Dermis microvascular lymphatic vessel endothelial cell (primary cell): ENCODE measurements at places on chromosomes 11 and 22.

DNA sequence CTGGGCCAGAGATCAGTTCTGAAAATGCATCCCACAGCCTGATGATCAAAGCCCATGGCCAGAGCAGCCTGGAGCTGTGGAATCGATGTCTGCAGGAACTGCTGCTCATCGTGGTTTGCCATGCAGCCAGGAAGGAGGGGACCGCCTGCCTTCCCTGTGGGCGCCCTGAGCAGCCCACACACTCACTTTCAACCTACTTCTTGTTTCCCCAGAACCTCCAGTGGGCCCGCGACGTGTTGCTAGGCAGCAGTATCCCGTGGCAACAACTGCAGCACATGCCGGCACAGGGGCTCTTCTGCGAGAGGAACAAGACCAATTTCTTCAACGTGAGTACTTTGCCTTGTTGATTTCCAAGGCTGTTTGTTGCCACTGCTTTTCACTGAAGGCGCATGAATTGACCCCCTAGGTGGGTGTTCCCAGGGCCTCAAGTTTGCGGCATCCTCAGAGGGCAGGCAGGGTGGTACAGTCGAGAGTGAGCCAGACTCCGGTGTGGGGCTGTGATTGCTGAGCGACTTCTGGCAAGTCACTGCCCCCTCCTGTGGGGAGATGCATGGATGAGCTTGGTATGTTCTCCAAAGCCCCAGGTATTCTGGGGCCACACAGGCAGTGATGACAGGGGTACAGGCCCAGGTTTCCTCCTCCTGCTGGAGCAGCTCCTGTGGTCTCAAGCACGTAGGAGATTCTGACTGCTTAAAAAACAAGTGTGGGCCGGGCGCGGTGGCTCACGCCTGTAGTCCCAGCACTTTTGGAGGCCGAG, 47.0 kb upstream of the SUSD2 start:
- DNase-seq: no peak

GRCh38 chr11:111623527-111624030, 21.3 kb downstream of the SIK2 start:
- DNase-seq: no peak

GRCh38 chr11:13119361-13119760, 110.2 kb downstream of the RASSF10 start:
- no peak for DNase-seq

DNA sequence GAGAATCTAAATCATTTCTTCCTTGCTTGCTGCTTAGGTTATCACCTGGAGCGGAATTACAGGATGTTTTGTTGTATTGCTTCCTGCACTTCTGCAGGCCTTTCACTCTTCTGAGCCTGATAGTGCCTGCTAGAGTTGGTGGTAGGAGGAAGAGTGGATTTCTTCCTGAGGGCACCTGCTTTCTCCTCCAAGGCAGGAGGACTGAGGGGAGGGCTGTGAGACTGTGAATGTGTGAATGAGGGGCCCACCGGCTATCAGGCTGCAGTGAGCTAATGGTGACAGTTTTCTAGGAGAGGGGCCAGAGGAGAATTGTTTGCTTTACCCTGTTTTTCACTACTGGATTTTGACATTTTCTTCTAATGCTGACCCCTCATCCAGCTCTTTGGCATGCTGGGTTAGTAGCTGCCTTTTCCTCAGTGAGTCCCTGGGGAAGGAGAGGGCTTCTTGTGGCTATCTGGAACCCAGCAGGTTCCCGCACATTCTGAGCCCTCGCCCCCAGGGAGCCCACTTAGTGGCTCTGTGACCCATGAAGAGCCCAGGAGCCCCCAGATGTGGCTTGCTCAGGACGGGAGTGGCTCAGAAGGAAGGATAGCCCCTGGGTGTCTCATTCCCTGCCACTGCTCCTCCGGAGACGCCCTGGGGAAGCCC, 39.1 kb downstream of the DIXDC1 start:
- DNase-seq: no peak

DNA sequence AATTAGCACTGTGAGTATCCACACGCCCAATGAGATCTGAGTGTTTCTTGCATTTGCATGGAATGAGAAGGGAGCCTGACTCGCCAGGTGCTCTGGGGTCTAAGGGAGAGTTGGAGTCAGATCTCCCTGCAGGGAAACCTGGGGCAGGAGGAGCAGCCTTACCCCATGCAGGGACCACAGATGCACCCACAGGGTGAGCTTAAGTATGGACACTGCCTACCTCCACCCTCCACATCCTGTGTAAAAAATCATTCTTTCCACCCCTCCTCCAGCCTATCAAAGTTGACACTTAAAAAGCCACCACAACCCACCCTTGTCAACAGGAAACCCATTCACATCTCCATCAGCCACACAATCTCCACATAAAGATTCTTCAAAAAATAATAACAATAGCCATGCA, 67.0 kb upstream of the IGLL5 start:
- no peak for DNase-seq

DNA sequence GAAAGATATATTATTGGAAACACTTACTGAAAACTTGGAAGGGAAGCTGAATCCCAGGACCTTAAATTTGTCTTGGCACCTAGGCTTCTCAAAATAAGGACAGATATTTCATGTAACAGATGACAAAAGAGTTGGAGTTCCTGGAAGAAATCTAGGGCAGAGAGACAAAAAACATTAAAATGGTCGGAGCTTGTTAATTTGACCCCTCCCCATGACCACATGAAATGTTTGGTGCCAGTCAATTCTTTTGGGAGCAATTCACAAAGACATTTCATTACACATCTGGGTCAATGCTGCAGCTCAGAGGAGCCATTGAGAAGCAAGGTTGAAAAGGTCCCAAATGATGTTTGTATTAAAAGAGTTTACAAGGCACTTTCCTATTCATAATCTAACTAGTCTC, 162.0 kb upstream of the GUCY1A2 start:
- DNase-seq: no peak

GRCh38 chr22:36928786-36929535, 15.5 kb downstream of the CSF2RB start:
- no peak for DNase-seq
